SK-N-SH treated with all-trans-retinoic acid at 6 μM for 48 hours (cell line): ENCODE measurements at places on chromosomes 7 and 10.

- peak; percentile 67 for ATAC-seq
These were observed 81.6 kb upstream of the PFKP start for GRCh38 chr10:2985729-2986232.

DNA sequence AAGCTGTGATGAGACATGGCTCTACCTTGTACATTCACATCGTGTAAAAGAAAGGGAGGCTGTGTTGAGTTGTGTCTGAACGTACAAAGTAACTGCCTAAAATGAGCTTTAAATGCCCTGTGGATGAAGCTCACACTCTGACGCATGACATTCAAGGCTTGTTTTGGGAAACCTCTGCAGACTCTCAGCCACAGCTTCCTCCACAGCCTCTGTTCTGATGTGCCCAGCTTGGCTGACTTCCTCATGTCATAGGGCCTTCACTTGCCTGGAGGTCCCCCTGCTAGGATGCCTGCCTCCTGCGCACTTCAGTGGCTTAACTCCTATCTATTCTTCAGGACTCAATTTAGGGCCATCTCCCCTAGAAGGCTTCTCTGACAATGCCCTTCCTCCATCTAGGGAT, 230.0 kb upstream of the HABP2 start:
- ATAC-seq: no peak

DNA sequence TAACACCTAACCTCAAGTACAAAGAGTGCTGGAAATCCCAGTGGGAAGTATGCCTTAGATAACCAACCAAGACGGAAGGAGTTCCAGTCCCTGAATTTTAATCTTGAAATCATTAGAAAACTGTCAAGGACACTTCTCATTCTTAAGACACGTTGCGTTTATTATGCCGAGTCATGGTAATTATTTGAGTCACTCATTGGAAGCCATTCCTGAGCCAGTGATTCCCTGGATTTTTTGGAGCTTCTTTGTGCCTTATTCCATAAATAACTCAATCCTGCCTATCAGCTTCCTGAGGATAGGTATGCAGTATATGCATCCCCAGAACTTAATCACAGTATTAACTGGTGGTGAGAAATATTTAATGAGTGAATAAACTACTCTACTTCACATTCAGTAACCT, 77.4 kb downstream of the PPP1R17 start:
- ATAC-seq: no peak

- no peak for ATAC-seq
These were observed 4.8 kb upstream of the KNDC1 start for GRCh38 chr10:133154996-133155778.

GRCh38 chr10:87072449-87072848, 22.2 kb downstream of the GLUD1 start:
- ATAC-seq: peak; percentile 44; the same call in 2 of the 3 replicates

- ATAC-seq: no peak
These were observed 36.8 kb downstream of the VPS41 start for GRCh38 chr7:38872202-38872601.

- ATAC-seq: no peak
These were observed 547.8 kb upstream of the STEAP1 start for GRCh38 chr7:89606511-89606910.

DNA sequence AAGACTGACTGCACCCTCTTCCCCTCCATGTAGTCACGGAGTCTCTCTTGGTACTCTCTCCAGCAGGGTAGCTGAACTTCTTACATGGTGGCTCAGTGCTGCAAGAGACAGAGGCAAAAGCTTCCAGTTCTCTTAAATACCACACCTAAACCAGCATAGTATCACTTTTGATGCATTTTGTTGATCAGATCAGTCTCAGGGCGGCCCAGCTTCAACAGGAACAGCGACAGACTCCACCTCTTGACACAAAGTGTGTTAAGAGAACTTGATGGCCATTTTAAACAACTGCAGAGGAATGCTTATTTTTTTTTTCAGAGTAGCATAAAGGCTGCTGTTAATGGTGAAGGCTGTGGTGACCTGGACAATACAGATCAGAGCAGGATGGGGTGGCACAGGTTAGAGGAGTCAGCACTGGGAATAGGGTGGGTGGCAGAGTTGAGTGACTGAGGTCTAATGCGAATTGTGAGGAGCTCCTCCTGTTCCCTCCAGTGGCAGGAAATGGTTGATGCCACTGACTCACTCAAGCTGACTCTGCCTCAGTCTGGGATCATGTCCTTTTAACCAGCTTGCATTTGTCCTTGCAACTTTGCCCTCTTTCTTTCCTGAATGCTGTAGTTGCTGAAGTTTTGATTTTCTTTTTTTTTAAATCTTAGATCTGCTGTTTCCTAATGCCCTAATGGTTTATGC, 17.3 kb downstream of the MGAM start:
- peak; percentile 97 for ATAC-seq

DNA sequence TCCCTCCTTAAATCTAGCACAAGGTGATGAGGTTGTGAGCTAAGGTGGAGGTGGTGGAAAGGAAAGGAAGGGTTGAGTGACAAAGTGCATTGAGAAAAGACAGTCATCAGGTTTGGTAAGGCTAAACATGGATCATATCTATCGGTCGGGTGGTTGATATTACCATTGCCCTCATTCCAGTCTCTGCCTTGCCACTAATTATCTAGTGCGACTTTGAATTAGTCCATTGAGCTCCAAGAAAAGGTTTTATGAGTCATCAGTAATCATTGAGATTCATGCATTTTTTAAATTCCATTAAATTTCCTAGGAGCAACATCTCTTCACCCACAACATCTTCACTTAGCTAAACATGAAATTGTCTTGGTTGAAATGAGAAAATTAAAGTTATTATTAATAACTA, 68.9 kb upstream of the FRMD4A start:
- no peak for ATAC-seq

DNA sequence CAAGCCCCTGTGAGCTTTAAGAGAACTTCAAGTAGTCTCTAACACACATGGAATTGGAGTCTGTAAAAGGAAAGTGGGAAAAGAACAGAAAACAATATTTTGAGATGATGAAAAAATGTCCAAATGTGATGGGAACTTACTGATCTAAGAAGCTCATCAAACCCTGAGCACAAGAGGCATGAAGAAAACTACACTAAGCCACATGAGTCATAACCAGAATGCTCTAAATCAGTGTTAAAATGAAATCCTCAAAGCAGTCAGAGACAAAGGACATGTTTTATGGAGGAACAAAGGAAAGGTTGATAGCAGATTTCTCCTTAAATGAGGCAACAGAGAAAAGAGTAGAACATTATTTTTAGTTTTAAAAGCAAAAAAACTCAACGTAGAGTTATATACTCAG, 37.2 kb downstream of the ZNF33A start:
- no peak for ATAC-seq

DNA sequence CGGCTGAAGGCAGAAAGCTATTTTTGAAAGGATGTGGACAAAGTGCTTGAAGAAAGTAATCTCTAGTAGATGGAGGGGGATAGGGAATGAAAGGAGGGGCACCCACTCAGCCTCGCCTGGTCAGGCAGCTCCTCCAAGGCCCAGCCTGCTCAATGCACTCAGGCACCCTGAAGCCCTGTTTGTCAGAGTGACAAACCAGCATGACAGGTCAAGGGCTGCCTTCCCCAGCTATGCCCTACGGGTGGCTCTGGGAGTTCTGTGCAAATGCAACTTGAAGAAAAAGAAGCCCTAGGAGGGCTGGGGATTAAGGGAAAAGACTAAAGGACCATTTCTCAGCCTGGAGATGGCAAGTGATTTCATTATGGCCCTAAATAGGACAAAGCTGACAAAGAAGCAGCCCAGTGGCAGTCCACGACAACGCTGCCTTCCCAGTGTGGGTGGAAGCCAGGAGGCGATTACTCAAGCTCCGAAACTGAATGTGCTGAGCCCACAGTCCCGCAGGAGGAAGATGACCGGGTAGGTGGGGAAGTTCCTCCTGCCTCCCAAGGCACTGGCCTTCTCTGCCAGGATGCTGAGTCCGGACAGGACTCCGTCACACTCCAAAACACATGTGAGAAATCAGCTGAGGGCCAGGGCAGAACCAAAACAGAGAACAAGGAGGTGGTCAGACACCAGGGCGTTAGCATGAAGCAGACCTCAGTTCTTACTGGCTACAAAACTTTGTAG, 16.3 kb downstream of the LIPA start:
- ATAC-seq: no peak
